ENCODE measurements at places on chromosomes 3 and 15.

DNA sequence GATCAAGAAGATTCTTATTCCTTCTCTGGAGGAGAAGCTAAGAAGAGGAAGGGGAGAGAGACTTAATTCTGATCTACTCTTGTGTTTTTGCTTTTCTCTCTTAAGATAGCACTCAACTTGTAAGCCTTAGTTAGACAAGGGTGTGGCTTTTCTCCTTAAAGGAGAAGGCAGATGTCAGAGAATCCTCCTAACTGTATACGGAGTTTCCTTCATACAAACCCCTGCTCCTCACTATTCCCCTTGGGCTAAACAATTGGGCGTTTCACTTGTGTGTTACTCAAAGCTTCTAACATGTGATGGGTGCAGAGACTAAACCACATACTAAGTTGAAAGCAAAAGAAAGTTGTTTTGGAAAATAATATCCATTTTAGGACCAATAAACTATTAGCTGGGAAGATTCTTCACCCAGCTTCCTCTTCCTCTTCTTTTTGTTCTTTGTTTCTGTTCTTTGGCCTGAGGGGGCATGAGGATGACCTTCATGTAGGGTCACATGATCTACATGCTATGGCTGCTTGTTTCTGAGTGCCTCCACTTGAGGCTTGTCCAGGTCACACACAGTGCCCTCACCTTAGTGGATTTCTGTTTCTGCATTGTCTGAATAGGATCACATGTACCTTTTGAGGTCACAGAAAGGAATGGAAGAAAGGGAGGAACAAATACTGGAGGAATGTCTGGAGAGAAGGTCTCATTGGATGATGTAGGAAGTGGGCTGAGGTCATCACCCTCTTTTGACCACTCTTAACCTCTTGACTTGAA is 14.6 kb downstream of the SPINK8 start:
- DNase-seq, result no peak

DNA sequence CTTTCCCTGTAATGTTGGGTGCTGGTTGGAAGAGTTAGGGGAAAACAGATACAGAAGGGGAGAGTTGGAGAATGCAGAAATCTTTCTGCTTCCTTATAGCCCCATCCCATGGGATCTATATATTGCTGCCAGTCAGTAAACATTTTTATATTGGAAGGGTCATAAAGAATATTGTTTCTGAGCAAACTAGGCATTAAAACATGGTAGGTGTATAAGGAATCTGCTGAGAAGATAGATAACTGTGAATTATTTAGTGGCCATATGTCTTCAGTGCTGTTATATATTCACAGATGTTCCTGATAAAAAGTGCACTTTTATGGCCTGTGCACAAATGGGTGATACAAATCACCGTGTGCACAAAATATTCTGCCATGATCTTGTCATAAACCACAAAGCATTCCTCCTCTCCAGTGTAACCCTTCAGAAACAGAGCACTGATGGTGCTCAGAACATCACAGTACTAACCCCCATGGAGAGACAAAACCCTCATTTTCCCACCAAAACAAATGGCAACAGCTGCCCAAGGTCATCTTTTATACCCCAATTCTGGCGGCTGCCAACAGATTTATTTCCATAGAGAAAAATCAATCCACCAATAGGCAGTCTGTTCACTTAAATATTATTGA is 269.3 kb downstream of the SLC9A9 start:
- no peak for DNase-seq

DNA sequence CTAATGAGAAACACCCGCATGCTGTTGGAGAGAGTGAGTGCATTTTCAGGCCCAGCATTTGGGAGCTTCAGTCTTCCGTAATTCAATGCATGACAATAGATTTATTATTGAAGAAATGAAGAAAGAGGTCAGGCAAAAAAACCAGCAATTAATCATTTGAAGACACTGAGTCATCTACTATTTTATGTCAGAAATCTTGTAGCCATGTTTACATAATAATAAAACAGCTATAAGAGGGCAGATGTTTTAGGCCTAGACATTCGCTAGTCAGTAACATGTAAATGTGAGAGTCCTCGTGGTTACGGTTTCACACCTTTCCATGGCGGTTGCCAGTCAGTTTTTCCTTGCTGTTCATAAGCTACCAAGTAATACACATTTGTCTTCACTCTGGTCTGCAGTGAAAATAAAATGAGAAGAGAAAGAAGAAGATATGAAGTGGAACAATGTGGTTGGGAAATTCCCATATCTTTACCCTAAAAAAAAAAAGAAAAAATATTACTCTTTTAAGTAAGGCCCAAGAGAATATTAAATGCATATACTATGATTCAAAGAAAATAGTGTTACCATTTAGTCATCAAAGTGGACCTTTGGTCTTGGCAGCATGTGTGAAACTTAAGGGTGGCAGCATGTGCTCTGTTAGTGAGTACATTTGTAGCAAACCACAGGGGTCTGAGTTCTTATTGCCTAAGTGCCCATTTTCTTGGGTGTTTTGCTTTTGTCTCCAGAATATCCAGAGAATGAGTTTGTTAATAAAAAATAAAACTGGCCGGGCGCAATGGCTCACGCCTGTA is 140.5 kb upstream of the TBL1XR1 start:
- DNase-seq, result peak; percentile 85

DNA sequence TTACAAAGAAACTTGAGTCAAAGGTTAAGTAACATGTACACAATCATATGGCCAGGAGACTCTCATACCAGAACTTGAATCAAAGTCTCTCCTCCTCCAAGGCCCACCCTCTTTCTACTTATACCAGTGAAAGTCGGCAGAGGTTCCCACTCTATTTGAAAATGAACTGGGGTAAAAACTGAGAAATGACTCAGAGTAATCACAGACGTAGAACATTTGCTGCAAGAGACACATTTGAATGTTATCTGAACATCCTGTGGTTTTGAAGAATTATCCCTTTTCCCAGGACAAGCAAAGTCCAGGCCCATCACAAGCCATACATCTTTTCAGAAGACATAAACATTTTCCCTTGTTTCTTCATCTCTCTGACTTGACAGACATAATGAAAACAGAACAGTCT is 55.8 kb downstream of the SHOX2 start:
- DNase-seq, result no peak

DNA sequence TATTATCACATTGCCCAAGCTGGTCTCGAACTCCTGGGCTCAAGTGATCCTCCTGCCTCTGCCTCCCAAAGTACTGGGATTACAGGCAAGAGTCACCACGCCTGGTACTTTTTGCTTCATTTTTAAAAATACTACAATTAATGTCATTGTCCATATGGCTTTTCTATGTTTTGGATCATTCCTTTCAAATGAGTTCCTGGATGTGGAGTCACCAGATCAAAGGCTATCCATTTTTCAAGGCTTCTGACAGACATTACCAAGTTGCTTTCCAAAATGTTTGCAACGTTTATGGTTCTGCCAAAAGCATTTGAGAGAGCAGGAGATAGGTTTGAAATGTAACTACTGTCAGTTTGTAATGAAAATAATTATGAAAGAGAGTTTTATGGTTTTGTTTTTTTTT is 34.2 kb upstream of the BCL2L10 start:
- DNase-seq, result peak; percentile 46

DNA sequence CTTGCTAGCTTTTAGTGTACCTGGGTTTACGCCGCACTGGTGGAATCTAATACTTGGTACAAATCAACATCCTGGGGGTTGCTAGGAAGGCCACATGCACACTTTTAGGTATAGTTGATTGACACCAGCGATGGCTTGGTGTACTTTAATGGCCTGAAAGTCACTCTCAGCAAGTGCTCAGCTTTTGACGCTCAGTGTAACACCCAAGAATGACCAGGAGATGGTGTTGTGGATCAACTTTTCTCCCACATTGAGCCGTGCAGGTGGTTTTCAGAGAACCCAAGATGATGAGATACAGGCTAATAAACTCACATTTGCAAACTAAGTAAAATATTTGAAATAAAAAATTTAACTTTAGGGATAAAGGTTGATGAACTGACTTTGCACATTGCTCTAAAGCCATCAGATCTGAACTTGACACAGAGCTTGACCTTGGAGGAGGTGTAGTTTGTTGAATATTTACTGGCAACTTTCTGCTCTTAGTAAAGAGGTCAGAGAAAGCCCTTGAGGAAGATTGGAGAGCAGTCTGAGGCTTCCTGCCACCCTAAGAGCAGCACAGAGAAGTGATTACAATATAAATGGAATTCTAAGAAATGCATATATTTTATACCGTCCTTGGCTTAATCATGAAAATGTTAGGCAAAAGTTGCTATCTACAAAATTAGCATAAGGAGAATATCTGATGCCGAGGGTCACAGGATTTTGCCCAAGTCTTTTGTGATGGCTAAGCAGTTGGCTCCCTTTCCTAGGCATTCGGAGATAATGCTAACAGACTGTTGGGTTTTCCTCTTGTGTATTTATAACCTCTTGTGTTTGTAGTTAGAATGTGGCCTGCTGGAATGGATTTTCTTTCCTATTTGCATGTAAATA is 143.4 kb upstream of the RASGRP1 start:
- DNase-seq, result peak; percentile 47

DNA sequence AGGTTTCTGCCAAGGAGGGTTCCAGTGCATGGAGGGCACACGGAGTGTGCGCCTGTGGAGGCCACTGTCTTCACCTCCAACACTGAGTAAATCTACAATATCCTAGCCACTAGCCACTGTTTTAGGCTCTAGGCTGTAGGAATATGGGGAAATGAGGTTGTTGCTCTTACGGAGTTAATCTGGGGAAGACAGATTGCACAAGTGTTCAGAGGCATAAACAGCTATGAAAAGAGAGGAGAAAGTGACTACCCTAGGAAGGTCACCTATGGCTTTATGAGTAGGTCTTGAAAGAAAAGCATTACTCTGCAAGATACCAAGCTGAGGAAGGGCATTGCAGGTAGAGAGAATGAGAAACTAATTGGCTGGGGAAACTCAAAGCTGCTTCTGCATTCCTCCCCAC is 85.7 kb downstream of the CYP19A1 start:
- no peak for DNase-seq

GRCh38 chr3:98699132-98699531 is 64.0 kb upstream of the ST3GAL6 start:
- DNase-seq, result no peak

- no peak for DNase-seq
These were observed 40.6 kb downstream of the GOLGA8S start for GRCh38 chr15:23395030-23395692.

DNA sequence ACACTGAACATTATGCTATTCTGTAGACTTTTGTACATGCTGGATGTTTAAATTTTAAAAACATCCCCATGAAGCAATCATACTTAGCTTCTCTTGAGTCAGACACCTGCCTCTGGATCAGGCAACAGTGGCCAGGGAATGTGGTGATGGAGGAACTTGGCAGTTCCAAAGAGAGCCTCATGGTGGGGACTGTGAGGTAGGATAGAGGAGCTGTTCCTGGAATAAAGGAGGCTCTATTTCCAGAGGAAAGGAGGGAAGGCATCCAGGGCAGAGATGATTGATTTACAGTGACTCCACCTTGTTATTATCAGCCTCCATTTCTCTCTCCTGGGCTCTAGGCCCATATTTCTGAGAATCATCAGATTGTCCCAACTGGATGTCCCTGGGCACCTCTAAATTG is 35.0 kb upstream of the ABHD17C start:
- DNase-seq, result peak; percentile 27

- no peak for DNase-seq
These were observed 12.6 kb downstream of the SLC24A1 start for GRCh38 chr15:65634356-65634755.

- DNase-seq, result peak; percentile 12
These were observed 58.7 kb upstream of the ACAN start for GRCh38 chr15:88744548-88745020.

GRCh38 chr15:58748040-58748851 is 1.3 kb downstream of the ADAM10 start:
- no peak for DNase-seq

DNA sequence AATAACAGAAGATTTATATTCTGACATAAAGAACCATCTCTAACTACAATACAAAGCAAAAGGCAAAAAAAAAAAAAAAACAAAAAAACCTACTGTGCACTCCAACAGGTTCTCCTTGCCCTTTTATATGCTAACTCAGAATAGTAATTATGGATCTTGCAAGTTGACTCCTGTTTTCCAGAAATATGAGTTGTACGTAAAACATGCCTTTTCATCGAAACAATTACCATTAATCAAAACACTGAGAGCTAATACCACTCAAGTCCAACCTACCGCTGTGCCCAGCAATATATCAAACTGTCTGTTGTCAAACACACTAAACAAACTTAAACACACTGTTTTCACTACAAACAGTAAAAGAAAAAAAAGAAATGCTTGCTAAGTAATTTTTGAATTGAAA is 389.8 kb downstream of the TBC1D5 start:
- no peak for DNase-seq

DNA sequence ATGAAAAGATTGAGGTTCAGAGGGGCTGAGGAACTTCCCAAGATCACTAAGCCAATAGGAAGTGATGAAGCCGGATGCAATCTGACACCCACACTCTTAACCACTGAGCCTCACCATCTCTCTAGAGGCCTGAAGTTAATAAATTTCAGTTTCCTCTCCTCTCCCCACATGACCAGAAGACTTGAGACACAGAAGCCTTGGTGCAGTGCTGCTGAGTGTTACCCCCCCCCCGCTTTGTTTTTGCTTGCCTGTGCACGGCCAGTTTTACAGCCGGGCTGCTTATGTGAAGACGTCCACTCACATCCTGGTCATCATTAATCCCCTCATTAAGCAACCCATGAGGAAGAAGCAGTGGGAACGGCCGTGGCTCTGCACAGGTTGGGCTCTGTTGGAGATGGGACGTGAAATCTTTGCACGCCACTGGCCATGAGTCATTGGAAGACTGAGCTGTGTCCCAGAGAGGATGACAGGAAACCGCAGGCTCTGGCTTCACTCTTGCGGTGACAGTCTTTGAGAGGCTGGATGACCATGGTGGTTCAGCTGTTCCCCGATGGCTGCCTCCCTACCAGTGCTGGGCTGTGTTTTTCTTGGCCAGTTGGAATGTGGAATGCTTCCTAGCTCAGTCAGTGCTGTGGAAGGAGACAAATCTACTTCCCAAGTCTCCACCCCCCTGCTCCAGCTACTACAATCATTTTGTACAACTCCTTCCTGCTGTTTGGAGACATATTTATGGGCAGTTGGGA is 232.6 kb upstream of the LRTM1 start:
- peak; percentile 100 for DNase-seq

GRCh38 chr15:80403712-80404056 is 498 bp upstream of the ARNT2 start:
- DNase-seq, result no peak

- no peak for DNase-seq
These were observed 22.0 kb upstream of the CYP11A1 start for GRCh38 chr15:74389241-74390048.

- no peak for DNase-seq
These were observed 589.3 kb upstream of the KCNMB2 start for GRCh38 chr3:177946936-177947335.

GRCh38 chr15:60790641-60791040 is 311.7 kb upstream of the ICE2 start:
- no peak for DNase-seq

GRCh38 chr3:15611018-15611417 is 9.5 kb downstream of the BTD start:
- no peak for DNase-seq

DNA sequence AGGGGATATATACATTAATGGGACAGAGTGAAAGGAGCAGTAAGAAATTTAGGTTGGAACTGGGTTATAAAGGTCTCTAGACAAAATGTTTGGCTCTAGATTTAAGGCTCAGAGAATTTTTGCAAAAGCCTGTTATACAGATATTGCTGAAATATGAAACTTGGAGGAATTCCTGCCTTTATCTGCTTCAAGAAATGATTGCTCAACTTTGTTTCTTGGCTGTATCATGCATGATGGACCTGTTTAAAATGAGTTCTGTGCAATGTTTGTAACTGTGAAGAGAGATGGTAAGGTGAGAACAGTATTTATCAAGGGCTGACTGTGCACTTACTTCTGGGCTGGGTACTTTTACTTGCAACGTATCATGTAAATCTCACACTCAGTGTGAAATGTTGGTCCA is 3.3 kb downstream of the CRYBG3 start:
- DNase-seq, result no peak

- no peak for DNase-seq
These were observed 2.7 kb upstream of the DCAF1 start for GRCh38 chr3:51502562-51502910.
